CD8-positive, alpha-beta T cell (primary cell): ENCODE measurements at places on chromosomes 6 and 20. TPM values are rescaled to one million over a fixed set of nuclear protein-coding genes. Genes with fewer than 3 reads are reported as not detected.

DNA sequence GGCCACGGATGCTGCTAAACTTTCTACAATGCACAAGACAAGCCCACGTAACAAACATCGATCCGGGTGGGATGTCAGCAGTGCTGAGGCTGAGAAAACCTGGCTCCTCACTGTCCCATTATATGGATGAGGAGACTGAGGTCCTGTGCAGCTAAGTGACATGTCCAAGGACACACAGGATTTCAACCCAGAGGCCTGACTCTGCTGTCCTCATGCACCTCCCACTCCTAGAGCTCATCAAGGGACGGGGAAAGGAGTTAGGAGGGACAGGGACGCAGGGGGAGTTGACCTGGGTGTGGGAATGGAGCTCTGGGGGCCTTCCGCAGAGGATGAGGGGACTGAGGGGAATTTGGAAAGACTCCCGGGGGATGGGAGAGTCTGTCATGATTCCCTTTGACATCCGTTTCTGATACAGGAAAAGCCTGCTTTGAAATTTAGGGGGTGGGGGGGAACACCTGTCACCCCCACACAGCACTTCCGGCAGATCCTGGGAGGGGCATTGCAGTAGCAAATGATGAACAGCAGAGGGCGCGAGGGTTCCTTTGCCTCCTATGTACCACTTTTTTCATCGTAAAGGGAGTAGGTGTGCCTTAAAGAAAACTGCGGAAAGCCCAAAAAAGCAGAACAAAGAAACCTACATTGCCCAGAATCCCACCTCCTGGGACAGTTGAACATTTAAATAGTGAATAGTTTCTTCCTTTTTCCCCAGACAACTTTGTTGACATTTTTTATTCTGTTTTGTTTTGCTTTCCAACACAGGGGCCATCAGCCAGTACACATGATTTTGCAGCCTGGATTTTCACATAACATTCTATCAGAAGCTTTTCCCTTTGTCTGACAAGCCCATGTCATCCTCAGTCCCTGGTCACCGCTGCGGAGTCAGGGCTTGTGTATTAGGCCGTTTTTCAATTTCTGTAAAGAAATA is 48.6 kb downstream of the SLC2A10 start:
- DNase-seq = peak; percentile 72

DNA sequence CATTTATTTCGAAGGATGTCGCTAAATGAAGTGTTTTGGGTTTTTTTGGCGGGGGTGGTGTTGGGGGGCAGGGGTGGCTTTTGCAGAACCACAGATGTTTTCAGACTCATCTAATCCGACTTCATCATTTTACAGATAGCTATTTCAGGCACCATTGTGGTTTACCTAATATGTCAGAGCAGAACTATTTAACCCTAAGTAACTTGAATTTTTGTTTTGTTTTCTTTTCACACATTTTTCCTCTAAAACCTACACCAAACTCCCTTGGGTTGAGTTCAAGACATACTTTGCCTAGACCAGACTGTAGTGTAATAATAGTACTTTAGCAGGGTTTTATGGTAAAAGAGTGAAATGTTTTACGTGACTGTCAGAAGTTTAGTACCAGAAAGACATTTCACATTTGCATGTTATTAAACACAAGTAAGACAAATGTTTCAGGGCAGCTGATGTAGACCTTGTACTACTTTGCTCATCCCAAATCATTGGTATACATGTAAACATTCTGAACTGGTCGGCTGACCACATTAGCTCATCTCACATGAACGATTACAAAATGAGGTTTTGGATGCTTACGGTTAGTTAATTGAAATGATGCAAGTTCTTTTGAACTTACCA is 37.7 kb downstream of the MAP3K4 start:
- DNase-seq = no peak

- DNase-seq = no peak
These were observed 781.0 kb upstream of the ADGRB3 start for GRCh38 chr6:67854098-67854497.

- no peak for DNase-seq
These were observed 52.2 kb upstream of the FAM83C start for GRCh38 chr20:35344354-35344837.

- no peak for DNase-seq
These were observed 733.6 kb upstream of the MAN1A1 start for GRCh38 chr6:120083186-120083585.

DNA sequence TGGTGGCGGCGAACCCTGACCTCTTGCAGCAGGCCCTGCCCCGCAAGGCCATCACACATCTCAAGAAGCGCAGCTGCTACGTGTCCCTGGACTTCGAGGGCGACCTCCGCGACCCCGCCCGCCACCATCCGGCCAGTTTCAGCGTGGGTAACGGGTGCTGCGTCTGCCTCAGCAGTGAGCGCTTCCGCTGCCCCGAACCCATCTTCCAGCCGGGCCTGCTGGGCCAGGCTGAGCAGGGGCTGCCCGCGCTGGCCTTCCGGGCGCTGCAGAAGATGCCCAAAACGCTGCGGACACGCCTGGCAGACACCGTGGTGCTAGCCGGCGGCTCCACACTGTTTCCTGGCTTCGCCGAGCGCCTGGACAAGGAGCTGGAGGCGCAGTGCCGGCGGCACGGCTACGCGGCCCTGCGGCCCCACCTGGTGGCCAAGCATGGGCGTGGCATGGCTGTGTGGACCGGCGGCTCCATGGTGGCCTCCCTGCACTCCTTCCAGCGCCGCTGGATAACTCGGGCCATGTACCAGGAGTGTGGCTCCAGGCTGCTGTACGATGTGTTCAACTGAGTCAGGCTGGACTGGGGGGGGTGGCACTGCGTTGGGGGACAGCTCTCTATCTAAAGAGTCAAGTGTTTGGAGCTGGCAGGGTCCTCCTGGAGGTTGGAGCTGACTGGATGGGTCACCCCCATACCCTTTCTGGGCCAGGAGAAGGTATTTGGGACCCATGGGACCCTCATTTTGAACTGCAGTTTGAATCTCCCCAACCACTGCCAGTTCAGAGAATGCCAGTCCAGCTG is 1.1 kb downstream of the ACTL10 start:
- DNase-seq = peak; percentile 68

DNA sequence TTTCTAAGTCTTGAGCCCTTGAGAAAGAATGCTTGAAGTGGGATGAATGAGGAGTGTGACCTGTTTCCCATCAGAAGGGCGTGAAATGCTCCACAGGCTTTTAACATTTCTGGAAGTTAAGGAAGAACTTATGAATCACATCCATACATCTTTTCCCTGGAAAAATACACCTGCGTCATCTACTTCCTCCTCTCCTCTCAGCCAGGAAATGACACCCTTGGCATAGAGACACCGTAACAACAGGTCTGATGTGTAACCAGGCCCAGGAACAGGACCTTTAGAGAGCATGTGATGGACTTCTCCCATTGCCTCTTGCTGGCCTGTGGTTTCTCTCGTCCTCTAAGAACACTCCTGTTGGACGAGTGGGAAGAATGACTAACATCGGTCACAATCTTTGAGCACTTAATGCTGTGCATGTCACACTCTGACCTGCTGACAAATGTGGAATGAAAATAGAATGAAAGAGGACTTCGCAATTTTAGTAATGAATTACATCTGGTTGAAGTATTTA is 28.5 kb upstream of the CITED2 start:
- DNase-seq = no peak

DNA sequence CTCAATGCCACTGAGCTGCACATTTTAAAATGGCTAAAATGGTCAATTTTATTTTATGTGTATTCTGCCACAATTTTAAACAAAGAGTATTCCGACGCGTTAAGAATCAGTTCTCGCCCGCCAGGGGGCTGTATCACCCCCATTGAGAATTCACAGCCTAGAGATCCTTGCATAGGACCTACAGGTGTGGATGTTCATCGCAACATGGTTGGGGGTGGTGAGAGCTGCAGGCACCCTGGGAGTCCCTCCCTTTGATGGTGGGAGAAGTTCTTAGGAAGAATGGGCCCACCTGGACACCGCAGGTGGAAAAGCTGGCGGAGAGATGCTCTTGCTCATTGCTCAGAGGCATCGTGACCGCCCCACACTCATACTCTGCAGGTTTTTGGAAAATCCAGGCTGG is 63.5 kb downstream of the SLC2A10 start:
- DNase-seq = no peak

DNA sequence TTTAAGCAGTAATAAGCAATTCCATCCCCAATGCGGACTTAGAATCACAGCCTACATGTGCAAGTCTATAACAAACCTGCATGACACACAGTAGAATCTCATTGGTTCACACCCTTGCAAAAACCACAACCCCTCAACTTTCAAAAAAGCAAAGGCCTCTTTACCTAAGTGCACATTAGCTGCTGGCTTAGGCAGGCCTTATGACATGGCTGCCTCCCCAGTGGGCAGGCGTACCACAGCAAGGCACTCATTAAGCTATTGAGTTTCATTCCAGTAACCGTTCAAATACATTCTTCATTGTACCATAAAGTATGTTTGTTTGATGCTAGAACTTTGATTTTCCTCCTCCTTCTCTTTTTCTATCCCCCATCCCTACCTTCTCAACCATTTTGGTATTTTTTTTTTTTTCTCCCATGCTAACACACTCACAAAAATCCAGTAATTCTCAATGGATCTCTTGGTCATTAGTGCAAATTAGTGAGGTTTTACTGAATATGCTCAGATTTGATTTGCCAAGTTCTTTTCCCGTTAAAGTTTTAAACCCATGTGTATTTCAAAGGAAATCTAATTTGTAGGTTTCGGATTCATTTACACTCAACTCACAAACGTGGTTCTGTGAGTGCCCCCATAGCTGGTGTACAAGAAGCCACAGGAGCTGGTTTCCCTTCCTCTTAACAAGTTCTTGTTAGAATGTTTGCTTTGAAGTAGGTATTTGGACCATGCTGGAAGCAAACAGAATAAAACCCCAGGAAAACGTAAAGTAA is 460.4 kb upstream of the RUNX2 start:
- no peak for DNase-seq

DNA sequence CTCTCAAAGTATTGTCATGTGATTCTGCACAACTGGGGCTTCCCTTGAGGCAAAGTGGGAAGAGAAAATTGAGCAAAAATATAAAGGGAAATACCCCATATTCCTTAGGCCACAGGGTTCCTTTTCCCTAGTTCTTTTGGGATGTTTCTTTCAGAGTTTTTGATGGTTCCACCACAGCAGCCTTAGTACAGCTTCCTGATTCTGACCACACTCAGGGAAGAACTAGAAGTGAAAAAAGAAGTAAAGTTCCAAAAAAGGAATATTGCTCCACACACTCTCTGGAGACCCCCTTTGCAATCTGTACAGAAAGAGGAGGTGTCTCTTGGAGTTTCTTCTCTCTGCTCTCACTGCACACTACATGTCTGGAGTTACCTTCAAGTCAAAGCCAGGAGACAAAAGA is 27.9 kb upstream of the HLA-DQA2 start:
- no peak for DNase-seq

GRCh38 chr6:142850679-142851423 is 94.1 kb downstream of the HIVEP2 start:
- DNase-seq = peak; percentile 64

- no peak for DNase-seq
These were observed 88.4 kb downstream of the MYB start for GRCh38 chr6:135269481-135269891.

DNA sequence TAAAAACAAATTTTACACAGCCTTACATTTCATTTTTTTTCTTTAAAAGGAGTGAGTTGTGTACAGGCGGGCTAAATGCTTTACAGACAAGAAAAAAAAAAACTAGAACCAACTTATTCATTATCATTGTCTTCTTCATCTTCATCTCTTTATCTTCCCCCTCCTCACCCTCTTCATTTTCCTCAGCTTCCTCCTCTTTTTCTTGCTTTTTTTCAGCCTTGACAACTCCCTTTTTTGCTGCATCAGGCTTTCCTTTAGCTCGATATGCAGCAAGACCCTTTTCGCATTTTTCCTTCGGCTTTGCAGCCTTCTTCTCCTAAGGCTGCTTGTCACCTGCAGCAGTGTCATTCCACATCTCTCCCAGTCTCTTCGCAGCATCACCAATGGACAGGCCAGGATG is 86.9 kb upstream of the GCM1 start:
- DNase-seq = no peak

- DNase-seq = no peak
These were observed 168.9 kb upstream of the STMND1 start for GRCh38 chr6:16932920-16933319.

DNA sequence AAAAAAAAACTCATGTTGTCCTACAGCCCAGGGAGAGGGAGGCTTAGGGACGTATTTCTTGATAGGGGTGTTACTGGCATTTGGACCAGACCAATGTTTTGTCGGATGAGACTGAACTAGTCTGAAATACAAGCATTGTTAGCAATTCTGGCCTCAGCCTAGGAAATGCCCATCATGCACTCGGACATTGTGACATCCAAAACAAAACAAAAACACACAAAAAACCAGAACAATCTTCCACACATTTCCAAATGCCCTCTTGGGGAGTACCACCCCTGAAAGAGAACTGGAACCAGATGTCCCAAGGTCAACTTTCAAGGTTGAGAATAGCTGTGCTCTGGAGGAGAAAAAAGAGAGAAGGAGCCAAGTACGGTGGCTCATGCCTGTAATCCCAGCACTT is 299.1 kb upstream of the JARID2 start:
- DNase-seq = no peak

GRCh38 chr6:161139766-161140553 is 133.9 kb downstream of the AGPAT4 start:
- DNase-seq = no peak

- no peak for DNase-seq
These were observed 105.4 kb downstream of the PDE10A start for GRCh38 chr6:165557674-165558073.

DNA sequence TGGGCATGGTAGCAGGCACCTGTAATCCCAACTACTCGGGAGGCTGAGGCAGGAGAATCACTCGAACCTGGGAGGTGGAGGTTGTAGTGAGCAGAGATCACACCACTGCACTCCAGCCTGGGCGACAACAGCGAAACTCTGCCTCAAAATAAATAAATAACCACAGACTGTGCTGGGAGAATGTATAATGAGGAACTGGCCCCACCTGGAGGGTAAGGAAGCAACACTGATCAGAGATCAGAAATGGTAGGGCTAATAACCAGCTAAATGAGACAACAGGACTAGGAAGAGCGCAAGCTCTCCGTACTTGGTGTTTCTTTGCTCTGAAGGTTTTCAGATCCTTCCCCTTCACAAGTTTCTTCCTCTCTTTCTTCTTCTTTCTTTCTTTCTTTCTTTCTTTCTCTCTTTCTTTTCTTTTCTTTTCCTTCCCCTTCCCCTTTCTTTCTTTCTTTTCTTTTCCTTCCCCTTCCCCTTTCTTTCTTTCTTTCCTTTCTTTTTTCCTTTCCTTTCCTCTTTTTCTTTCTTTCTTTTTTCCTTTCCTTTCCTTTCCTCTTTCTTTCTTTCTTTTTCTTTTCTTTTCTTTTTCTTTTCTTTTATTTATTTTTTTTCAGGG is 14.6 kb downstream of the CCM2L start:
- no peak for DNase-seq

Gene CNBD2
- total RNA-seq = 29.1 TPM

Gene IL17F
- not detected for total RNA-seq

Gene PKIB
- total RNA-seq = 0.54 TPM

Gene DDX43
- 0.81 TPM for total RNA-seq

Gene PBOV1
- not detected for total RNA-seq

Gene CABLES2
- 4.5 TPM for total RNA-seq

Gene CLPSL1
- total RNA-seq = not detected

Gene TSHZ2
- total RNA-seq = 0.76 TPM

Gene SLC17A2
- total RNA-seq = not detected

Gene OR12D3
- not detected for total RNA-seq
